ENCODE measurements at places on chromosomes 5 and 9. TPM values are rescaled to one million over a fixed set of nuclear protein-coding genes. Genes with fewer than 3 reads are reported as not detected.
A peak's percentile ranks its signal among the peaks of the same experiment; 100 is the strongest.

DNA sequence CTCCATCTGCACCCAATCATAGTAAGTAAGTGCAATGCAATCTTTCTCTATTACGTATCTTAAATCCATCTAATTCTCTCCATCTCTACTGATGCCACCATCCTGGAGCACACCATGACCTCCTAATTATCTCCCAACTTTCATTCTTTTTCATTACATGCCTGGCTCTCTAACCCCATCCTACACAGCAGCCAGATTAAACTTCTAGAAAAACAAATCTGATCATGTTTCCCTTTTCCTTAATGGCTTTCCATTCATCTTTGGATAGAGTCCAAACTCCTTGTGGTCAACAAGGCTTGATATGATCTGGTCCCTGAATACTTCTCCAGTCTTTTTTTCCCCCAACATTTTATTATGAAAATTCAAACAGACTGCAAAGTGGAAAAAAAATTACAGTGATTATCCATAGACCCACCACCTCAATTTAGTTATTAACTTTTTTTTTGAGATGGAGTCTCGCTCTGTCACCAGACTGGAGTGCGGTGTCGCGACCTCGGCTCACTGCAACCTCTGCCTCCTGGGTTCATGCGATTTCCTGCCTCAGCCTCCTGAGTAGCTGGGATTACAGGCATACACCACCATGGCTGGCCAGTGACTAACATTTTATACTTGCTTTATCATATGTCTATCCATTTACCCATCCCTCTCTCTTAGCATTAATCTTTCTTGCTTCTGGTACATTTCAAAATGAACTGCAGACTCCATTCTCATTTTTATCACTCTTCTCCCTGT lies 5.2 kb downstream of the PPP2R2B start:
- no peaks in the 10 kb centered on the region for H3K27me3 ChIP-seq
- H3K36me3 ChIP-seq, result no peaks in the 10 kb centered on the region
- peak overlapping the region; percentile 52 for H3K27ac ChIP-seq
- DNase-seq, result no peak

- no peak overlapping the region for H3K4me3 ChIP-seq
- H3K4me1 ChIP-seq, result peaks cover 15% of the 10 kb centered on the region
- no peak overlapping the region for H3K27ac ChIP-seq
- H3K36me3 ChIP-seq, result peaks cover 32% of the 10 kb centered on the region
- H3K27me3 ChIP-seq, result no peaks in the 10 kb centered on the region
- DNase-seq, result no peak
These were observed 73.9 kb downstream of the SH3PXD2B start for GRCh38 chr5:172380301-172380986.

GRCh38 chr9:29575219-29575618 lies 2001.9 kb upstream of the C9orf72 start:
- H3K27me3 ChIP-seq, result no peaks in the 10 kb centered on the region
- no peaks in the 10 kb centered on the region for H3K4me1 ChIP-seq
- DNase-seq, result no peak
- H3K36me3 ChIP-seq, result no peaks in the 10 kb centered on the region
- no peak overlapping the region for H3K27ac ChIP-seq

DNA sequence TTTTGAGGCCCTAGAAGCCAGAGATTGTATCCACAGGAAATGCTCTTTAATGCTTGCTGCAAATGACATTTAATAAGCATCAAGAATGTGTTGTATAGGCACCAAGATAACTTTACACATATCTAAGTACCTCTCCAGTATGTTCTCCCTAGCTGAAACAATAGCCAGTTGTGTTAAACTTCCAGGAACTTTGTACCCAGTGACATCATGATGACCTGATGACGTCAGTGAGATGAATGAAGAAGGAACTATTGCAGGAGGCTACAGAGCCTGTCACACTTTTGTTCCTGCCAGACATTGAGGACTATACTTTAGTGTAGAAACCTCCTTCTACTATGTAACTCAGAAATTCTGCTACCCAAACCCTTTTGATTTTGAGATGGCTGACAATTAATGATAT lies 129.8 kb downstream of the CD180 start:
- no peak overlapping the region for H3K4me3 ChIP-seq
- no peaks in the 10 kb centered on the region for H3K27me3 ChIP-seq
- H3K4me1 ChIP-seq, result no peaks in the 10 kb centered on the region
- H3K27ac ChIP-seq, result no peak overlapping the region
- H3K36me3 ChIP-seq, result no peaks in the 10 kb centered on the region

- no peaks in the 10 kb centered on the region for H3K27me3 ChIP-seq
- H3K4me1 ChIP-seq, result no peaks in the 10 kb centered on the region
- DNase-seq, result no peak
- H3K27ac ChIP-seq, result no peak overlapping the region
These were observed 29.6 kb downstream of the EHMT1 start for GRCh38 chr9:137648396-137648795.

- H3K27me3 ChIP-seq, result peaks cover 17% of the 10 kb centered on the region
- no peak overlapping the region for H3K27ac ChIP-seq
- no peak overlapping the region for H3K4me3 ChIP-seq
- H3K4me1 ChIP-seq, result no peaks in the 10 kb centered on the region
- no peak for DNase-seq
These were observed 50.8 kb downstream of the TSPAN17 start for GRCh38 chr5:176697934-176698538.

GRCh38 chr9:136537411-136537810 lies 8.4 kb downstream of the NOTCH1 start:
- H3K4me1 ChIP-seq, result peaks cover 2% of the 10 kb centered on the region
- no peak overlapping the region for H3K4me3 ChIP-seq
- H3K36me3 ChIP-seq, result peaks cover 6% of the 10 kb centered on the region
- no peak overlapping the region for H3K27ac ChIP-seq
- no peaks in the 10 kb centered on the region for H3K27me3 ChIP-seq
- no peak for DNase-seq

GRCh38 chr9:91408475-91408874 lies 15.2 kb downstream of the NFIL3 start:
- DNase-seq, result no peak
- peak overlapping the region; percentile 53 for H3K27ac ChIP-seq
- H3K4me3 ChIP-seq, result no peak overlapping the region
- H3K4me1 ChIP-seq, result peaks cover 8% of the 10 kb centered on the region

GRCh38 chr5:73424556-73424977 lies 24.0 kb downstream of the FOXD1 start:
- DNase-seq, result no peak
- no peak overlapping the region for H3K4me3 ChIP-seq
- no peaks in the 10 kb centered on the region for H3K4me1 ChIP-seq
- H3K27ac ChIP-seq, result no peak overlapping the region
- no peaks in the 10 kb centered on the region for H3K36me3 ChIP-seq
- H3K27me3 ChIP-seq, result no peaks in the 10 kb centered on the region

DNA sequence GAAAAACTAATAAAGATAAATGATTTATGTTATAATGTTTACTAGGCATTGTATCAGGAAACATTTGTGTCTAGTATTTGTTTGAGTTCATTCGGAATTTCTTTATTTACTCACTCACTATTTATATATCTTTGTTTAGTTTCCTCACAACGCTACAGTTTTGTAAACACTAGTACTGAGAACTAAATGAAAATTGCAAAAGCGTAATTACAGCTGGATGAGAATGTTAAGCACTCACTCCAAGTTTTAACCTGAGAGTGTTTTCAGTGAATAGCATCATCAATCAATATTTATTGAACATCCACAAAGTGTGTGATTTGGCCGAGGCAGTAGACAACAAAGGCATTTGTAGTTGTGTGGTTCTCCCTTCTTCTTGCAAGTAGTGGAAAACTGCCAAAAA lies 969.6 kb upstream of the DMAC1 start:
- no peaks in the 10 kb centered on the region for H3K27me3 ChIP-seq
- no peak overlapping the region for H3K4me3 ChIP-seq
- H3K27ac ChIP-seq, result no peak overlapping the region
- no peaks in the 10 kb centered on the region for H3K36me3 ChIP-seq

DNA sequence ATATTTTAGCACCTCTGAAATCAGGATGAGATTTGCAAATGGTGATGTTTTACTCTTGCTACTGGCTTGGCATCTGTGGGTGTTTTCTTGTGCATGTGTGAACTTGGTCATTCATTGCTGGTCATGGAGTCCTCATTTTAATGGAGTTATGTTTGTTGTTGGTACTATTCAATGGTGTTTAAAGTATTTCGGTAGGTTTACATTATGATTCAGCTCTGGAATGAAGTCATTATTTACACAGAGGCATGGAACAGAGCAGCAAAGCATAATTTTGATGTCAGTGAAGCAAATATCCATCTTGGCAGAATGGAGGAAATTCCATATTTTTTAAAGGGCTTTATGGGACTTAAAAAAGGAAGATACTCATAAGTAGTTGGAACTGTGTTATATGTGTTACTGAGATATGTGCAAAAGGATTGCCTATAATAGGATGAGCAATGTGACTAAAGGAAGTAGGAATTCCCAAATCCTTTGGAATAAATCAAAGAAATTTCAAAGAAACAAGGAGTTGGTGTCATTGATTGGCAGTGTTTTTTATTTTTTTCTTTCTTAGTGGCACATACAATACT lies 147.4 kb downstream of the ACTBL2 start:
- no peaks in the 10 kb centered on the region for H3K27me3 ChIP-seq
- no peak overlapping the region for H3K27ac ChIP-seq
- H3K4me3 ChIP-seq, result no peak overlapping the region
- no peak for DNase-seq
- no peaks in the 10 kb centered on the region for H3K4me1 ChIP-seq
- no peaks in the 10 kb centered on the region for H3K36me3 ChIP-seq

GRCh38 chr9:113701774-113702755 lies 174.0 kb upstream of the ZNF618 start:
- H3K4me3 ChIP-seq, result no peak overlapping the region
- no peak for DNase-seq
- H3K27ac ChIP-seq, result no peak overlapping the region
- no peaks in the 10 kb centered on the region for H3K4me1 ChIP-seq
- H3K36me3 ChIP-seq, result no peaks in the 10 kb centered on the region
- no peaks in the 10 kb centered on the region for H3K27me3 ChIP-seq

GRCh38 chr5:174624733-174625522 lies 99.5 kb upstream of the MSX2 start:
- no peaks in the 10 kb centered on the region for H3K4me1 ChIP-seq
- H3K36me3 ChIP-seq, result no peaks in the 10 kb centered on the region
- no peak overlapping the region for H3K4me3 ChIP-seq
- no peak for DNase-seq
- no peak overlapping the region for H3K27ac ChIP-seq

GRCh38 chr5:174101195-174101730 lies 55.8 kb downstream of the NSG2 start:
- DNase-seq, result no peak
- no peak overlapping the region for H3K4me3 ChIP-seq
- H3K27me3 ChIP-seq, result no peaks in the 10 kb centered on the region
- H3K27ac ChIP-seq, result peak overlapping the region; percentile 69
- H3K36me3 ChIP-seq, result no peaks in the 10 kb centered on the region
- no peaks in the 10 kb centered on the region for H3K4me1 ChIP-seq

GRCh38 chr9:94643176-94643575 lies 3.9 kb upstream of the FBP1 start:
- H3K4me3 ChIP-seq, result no peak overlapping the region
- no peaks in the 10 kb centered on the region for H3K4me1 ChIP-seq
- H3K27me3 ChIP-seq, result no peaks in the 10 kb centered on the region
- no peak for DNase-seq
- H3K27ac ChIP-seq, result no peak overlapping the region

DNA sequence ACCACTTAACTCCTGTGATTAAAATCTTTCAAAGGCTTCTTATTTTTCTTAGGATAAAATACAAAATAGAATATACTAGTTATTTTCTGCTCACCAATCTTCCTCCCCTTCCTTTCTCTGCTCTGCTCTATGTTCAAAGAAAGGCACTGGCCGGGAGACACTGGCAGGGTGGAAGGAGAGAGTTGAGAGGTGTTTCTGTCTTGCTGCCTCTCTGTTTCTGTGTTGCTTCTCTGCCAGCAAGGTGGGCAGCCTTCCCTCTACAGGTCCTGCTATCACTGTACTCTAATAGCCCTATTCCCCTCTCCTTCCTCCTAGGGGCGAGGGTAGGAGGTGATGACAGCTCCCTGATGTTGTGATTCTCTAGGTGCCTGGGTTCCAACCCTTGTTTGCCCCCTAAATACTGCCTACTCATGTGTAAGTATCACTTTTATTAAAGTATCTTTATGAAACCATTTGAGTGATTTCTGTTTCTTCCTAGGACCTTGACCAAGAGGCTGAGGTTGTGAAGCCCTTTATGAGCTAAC lies 515.1 kb downstream of the TLE4 start:
- no peak overlapping the region for H3K4me3 ChIP-seq
- no peak overlapping the region for H3K27ac ChIP-seq
- no peaks in the 10 kb centered on the region for H3K4me1 ChIP-seq
- no peak for DNase-seq
- H3K36me3 ChIP-seq, result no peaks in the 10 kb centered on the region

GRCh38 chr5:150295172-150295634 lies 5.6 kb upstream of the CAMK2A start:
- H3K4me1 ChIP-seq, result peaks cover 14% of the 10 kb centered on the region
- no peaks in the 10 kb centered on the region for H3K36me3 ChIP-seq
- no peak for DNase-seq
- H3K27ac ChIP-seq, result no peak overlapping the region

GRCh38 chr5:87119588-87119987 lies 148.1 kb upstream of the RASA1 start:
- H3K27ac ChIP-seq, result peak overlapping the region; percentile 94
- H3K4me3 ChIP-seq, result no peak overlapping the region
- peaks cover 38% of the 10 kb centered on the region for H3K4me1 ChIP-seq

GRCh38 chr9:83219154-83219923 lies 156.4 kb upstream of the RASEF start:
- peak; percentile 84 for DNase-seq
- H3K4me3 ChIP-seq, result peak overlapping the region; percentile 83
- no peaks in the 10 kb centered on the region for H3K27me3 ChIP-seq
- peaks cover 17% of the 10 kb centered on the region for H3K4me1 ChIP-seq
- peak overlapping the region; percentile 93 for H3K27ac ChIP-seq

GRCh38 chr5:75156585-75156984 lies 80.1 kb downstream of the ANKRD31 start:
- no peak overlapping the region for H3K27ac ChIP-seq
- H3K27me3 ChIP-seq, result no peaks in the 10 kb centered on the region
- no peaks in the 10 kb centered on the region for H3K36me3 ChIP-seq

- DNase-seq, result no peak
- H3K4me1 ChIP-seq, result no peaks in the 10 kb centered on the region
- H3K36me3 ChIP-seq, result no peaks in the 10 kb centered on the region
- H3K27ac ChIP-seq, result no peak overlapping the region
- H3K27me3 ChIP-seq, result no peaks in the 10 kb centered on the region
These were observed 169.7 kb downstream of the ARHGAP26 start for GRCh38 chr5:142939884-142940283.

- H3K36me3 ChIP-seq, result no peaks in the 10 kb centered on the region
- no peak overlapping the region for H3K27ac ChIP-seq
- H3K4me3 ChIP-seq, result no peak overlapping the region
- H3K4me1 ChIP-seq, result peaks cover 10% of the 10 kb centered on the region
These were observed 22.5 kb upstream of the SHB start for GRCh38 chr9:38091310-38092199.

- H3K27me3 ChIP-seq, result no peaks in the 10 kb centered on the region
- no peaks in the 10 kb centered on the region for H3K4me1 ChIP-seq
- H3K4me3 ChIP-seq, result no peak overlapping the region
- H3K36me3 ChIP-seq, result no peaks in the 10 kb centered on the region
These were observed 235.5 kb upstream of the WWC1 start for GRCh38 chr5:168055961-168056360.

GRCh38 chr5:77353251-77353650 lies 138.9 kb downstream of the WDR41 start:
- H3K27me3 ChIP-seq, result no peaks in the 10 kb centered on the region
- no peak overlapping the region for H3K4me3 ChIP-seq
- H3K4me1 ChIP-seq, result peaks cover 32% of the 10 kb centered on the region
- no peaks in the 10 kb centered on the region for H3K36me3 ChIP-seq
- peak overlapping the region; percentile 20 for H3K27ac ChIP-seq

ENTPD2 gene
- not detected for polyA plus RNA-seq

UGT3A1 gene
- not detected for polyA plus RNA-seq

TCF7 gene
- polyA plus RNA-seq, result 2.3 TPM

BARHL1 gene
- polyA plus RNA-seq, result not detected

NOXA1 gene
- 0.39 TPM for polyA plus RNA-seq

SLCO6A1 gene
- polyA plus RNA-seq, result not detected

KYAT1 gene
- polyA plus RNA-seq, result 13.3 TPM
